ENCODE measurements at places on chromosomes 5 and 9.

DNA sequence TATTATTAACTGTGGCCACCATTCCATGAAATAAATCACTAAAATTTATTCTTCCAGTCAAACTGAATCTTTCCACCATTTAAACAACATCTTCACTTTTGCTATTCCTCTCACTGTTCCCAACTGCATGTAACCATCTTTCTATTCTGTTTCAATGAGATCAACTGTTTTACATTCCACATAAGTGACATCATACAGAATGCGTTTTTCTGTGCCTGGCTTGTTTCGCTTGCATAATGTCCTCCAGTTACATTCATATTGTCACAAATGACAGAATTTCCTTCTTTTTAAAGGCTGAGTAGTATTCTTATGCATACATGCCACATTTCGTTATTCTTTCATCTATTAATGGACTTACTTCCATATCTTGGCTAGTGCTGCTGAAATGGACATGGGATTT, 738.2 kb downstream of the SEMA5A start:
- no peak for DNase-seq

GRCh38 chr5:138083702-138084101, at the start of gene WNT8A:
TSS of gene WNT8A (plus strand) at chr5:138084033. CDS start at chr5:138084128, 95 bp downstream.
- no peak for DNase-seq

DNA sequence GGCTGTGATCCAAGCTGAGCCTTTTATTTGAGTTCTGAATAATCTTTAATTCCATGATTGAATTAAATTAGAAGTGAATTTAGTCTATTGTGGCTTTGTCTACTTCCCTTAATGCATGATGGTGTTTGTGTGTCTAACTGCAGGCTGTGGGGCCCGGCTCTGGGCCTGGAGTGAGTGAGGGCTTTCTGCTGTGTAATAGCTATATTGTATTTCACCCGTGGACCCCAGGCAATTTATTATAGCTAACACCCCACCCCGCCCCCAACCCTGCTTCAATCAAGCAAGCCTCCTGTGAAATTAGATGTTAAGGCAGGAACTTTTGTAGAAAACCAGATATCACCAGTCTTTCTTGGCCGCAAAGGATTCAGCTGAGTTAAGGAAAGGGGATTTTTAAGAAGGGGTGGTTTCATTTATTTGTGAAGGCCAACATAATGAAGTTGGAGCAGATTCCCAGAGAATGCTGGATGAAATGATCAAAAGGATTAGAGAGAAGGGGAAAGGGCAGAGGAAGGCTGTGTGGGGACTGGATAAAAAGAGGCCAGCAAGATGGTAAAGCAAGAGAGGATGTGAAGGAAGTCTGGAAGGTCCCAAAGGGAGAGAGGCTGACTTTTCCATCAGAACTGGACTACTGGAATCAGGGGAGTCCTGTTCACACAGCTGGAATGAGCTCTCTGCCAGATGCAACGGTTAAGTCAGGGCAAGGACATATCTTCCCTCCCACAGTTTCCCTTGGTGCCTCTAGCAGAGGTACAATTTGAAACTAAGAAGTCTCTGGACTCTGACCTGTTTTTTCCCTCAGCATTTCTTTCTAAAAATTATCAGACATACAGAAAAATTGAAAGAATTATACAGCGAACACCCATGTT, 125.3 kb upstream of the SAP30L start:
- no peak for DNase-seq

DNA sequence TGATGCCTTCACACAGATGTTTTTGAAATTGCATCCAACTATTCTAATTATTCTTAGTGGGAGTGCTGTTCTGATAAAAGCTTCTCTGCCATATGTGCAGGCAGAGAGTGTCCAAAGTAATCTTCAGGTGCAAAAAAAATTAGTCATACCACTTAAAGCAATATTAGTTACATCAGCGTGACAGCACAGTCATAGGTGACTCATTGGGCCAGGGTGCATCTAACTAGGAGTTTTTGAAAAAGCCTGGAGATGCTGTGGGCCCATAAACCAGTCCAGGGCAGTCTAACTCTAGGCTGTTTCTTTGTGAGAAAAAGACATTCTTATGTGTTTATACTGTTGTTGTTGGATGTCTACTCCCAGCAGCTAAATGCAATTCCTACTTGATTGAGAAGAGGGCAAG, 33.0 kb upstream of the C6 start:
- no peak for DNase-seq

DNA sequence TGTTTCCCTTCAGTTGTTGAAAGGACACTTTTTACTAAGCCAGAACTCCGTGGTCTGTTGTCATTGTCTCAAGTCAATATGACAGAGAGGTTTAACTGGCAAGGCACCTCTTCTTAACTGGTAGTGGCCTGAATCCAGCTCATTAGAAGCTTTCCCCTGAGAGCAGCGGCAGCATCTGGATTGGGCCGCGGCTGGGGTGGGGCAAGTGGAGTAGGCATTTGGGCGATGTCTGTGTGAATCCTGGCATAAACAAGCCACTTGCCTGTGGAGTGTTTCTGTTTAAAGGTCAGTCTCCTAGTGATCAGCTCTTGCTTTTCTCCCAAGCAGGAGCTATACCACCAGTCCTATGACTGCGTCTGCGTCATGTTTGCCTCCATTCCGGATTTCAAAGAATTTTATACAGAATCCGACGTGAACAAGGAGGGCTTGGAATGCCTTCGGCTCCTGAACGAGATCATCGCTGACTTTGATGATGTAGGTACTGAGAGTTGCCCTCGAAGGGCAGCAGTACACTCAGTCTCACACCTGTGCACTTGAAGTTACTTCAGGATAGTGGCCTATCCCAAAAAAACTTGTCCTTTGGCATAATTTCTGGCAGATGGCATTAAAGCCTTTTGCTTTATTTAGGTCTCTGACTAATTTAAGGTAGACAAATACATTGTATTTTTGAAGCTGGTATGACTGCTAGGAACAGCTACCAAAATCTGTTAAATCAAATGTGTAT, 48.9 kb downstream of the CFAP90 start:
- DNase-seq: no peak

GRCh38 chr9:36136894-36137391, 410 bp downstream of the GLIPR2 start:
- DNase-seq: no peak

DNA sequence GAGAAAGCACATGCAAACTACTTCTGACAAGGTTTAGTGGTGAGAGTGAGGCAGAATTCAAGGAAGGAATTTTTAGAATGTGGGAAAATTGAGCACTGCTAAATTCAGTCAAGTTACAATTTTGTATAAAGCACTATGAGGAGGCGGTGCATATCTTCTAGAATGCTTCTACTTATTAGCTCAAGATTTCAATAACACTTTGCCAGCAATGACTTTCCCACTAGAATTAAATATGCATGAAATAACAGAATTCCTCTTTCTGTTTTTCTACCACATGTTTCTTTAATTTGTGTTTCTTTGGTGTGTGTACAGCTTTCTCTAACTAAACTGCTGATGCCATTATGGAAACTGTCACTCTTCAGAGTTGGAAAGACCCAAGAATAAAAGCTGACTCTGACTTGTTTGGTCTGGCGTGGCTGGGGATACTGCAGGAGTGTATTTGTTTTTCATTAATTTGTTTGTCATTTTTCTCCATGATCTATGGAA, 163.5 kb downstream of the ARSB start:
- DNase-seq: no peak

DNA sequence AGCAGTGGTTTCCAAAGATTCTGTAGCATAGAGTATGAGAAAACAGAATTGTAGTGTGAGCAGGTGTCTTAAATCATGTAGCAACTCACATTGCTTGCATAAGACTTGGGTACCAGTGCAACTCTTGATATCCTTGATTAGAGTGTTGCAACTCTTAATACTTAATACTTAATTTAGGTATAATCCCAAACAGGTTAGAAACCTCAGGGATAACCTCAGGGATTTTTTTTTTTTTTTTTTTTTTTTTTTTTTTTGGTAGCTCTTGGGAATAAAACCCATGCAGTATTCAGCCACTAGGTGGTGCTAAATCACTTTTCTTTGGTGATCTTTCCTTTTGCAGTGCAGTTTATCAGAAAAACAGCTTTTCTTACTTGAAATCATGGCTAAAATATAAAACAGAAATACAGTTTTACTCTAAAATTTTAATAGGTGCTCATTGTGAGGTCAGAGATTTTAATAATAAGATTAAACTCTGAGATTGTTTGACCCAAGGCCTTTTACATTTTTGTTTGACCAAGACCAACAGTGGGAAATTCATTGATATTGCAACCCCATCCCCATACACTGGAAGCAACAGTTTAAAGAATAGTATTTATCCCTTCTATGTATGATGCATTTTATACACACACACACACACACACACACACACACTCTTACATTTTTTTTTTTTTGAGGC, 55.3 kb downstream of the ERAP1 start:
- peak; percentile 56 for DNase-seq

GRCh38 chr5:149283626-149284480, 12.2 kb downstream of the AFAP1L1 start:
- no peak for DNase-seq

GRCh38 chr5:16502866-16503265, 37.3 kb upstream of the ZNF622 start:
- no peak for DNase-seq

GRCh38 chr5:61748651-61749050, 416.6 kb downstream of the ZSWIM6 start:
- no peak for DNase-seq

DNA sequence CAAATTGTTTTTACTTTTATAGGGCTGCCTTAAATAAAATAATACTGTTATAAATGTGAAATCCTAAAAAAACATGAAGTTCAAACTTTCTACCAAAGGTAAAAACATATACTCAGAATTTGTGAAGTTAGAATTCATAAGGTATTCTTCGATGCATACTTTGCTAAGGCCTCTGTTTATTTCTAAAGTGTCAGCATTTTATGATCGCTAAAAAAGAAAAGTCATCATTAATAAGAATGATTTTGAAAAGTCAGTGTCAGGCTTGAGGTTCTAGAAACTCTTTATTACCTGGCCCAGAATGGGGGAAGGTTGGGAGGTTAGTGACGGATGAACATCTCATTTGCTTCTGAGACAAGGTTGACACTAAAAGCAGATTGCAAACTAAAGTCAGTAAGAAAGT, 26.2 kb upstream of the NADK2 start:
- DNase-seq: no peak

DNA sequence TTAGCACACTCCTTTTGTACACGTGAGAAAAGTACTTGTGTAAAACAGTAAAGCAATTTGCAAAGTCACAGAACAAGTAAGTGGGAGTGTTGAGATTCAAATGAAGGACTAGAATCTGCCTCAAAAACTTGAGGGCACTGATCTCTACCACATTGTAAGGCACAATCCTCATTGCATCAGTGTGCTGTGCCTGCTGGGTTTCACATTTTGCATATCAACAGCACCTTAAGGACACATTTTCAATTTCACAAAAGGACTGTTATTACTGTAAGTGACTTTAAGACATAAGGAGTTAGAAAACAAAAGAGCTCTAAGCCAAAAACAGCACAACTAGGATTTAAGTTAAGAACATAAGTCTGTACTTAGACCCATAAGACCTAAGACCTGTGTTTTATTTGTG, 44.7 kb upstream of the HK3 start:
- no peak for DNase-seq

- no peak for DNase-seq
Observed at GRCh38 chr9:4207123-4207875, 92.6 kb downstream of the GLIS3 start.

GRCh38 chr5:44294516-44294915, 94.7 kb downstream of the FGF10 start:
- DNase-seq: no peak

DNA sequence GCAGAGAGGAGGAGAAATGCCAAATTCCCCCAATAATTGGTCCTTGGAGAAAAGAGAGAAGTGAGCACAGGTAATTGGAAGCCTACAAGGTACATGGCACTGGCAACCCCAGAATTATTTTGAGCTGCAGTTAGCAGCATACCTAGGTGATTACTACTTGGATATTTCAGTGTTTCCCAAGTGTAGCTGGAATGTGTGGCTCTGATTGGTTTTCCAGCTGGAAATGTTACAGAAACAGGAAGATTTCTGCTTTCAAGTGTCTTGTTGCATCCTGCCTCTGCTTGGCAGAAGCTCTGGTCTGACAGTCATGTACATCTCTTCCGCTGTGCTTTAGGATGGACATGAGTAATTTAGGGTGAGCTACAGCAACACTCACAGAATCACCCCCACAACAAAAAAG, 262.1 kb downstream of the ENC1 start:
- DNase-seq: no peak

DNA sequence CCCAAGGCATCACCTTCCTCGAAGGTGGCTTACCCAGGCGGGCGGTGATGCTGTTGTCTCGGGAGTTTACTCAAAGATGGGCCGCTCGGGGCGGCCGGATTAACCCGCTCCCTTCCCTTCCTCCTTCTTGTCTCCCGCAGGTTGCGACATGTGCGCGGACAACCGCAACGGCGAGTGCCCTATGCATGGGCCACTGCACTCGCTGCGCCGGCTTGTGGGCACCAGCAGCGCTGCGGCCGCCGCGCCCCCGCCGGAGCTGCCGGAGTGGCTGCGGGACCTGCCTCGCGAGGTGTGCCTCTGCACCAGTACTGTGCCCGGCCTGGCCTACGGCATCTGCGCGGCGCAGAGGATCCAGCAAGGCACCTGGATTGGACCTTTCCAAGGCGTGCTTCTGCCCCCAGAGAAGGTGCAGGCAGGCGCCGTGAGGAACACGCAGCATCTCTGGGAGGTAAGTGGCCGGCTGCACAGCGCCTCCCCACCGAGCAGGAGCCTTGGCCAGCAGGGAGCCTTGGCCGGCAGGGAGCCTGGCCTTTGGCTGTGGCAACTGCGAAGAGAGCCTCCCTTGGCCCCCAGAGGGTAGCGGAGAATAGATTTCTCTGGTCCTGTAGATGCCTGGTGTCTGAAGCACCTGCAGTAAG, 10.6 kb downstream of the PRDM6 start:
- DNase-seq: no peak

DNA sequence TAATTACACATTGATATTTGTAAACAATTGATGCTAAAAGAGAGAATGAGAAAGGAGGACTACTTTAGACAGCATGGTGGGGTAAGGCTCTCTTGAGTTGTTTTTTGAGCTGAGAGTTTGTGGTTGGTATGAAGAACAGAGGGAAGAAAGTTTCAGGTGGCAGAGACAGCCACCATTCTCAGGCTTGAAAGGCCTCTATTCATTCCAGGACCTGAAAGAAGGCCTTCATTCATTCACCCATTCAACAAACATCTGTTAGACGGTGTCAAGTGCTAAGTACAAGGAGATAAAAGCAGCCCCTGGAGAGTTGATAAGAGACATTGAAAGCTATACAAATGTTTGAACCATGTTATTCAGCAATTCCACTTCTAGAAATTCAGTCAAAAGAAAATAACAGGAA, 21.7 kb upstream of the ADAM19 start:
- DNase-seq: no peak

DNA sequence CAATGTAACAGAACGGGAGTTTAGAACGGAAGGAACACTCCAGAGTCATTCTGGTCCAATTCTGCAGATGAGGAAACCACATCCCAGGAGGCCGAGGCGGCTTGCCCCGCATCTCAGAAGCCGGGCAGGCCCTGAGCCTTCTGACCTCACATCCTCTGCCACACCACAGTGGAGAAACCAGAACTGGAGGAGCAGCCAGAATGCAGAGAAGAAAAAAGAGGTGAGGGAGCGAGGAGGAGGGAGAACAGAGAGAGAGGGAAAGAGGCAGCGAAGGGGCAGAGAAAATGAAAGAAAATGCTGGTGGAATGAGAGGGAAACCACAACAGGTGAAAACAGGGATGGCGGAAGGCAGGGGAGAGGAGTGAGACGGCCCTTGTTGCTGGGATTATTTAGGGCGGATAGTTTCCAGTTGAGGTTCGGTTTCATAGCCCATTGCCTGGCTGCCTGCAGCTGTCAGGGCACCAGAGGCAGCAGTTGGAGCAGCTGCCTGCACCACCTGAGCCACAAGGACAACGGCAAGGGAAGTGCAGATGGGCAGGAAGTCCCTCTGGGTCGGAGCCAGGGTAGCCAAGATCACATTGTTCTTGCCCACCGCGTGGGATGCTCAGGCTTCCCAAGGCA, at the start of gene HMHB1:
HMHB1 (plus strand) TSS at position 77 of the 621 bp plus-strand sequence.
- DNase-seq: no peak

All from stimulated activated CD4-positive, alpha-beta T cell treated with anti-CD3 and anti-CD28 coated beads, Interleukin-4, amount 100 ng/mL, for 24 hours (primary cell).